ENCODE measurements at places on chromosomes 16 and 17. TPM values are rescaled to one million over a fixed set of nuclear protein-coding genes. Genes with fewer than 3 reads are reported as not detected.

The STAC2 gene
- not detected for total RNA-seq

The CLEC18C gene
- 1.8 TPM for total RNA-seq

The AKAP1 gene
- total RNA-seq: 24.4 TPM

The PTX4 gene
- total RNA-seq: not detected

The MILR1 gene
- not detected for total RNA-seq

The WNK4 gene
- total RNA-seq: not detected

The ITGAD gene
- not detected for total RNA-seq

The ADAD2 gene
- not detected for total RNA-seq

The SOCS1 gene
- 7.9 TPM for total RNA-seq

The MRM3 gene
- 40.2 TPM for total RNA-seq

The QPRT gene
- 28.0 TPM for total RNA-seq

The CLDN9 gene
- total RNA-seq: 11.2 TPM

The FOXL1 gene
- total RNA-seq: 0.52 TPM

The ZNF624 gene
- total RNA-seq: 0.52 TPM

The KRTAP9-1 gene
- total RNA-seq: not detected

The ASGR1 gene
- not detected for total RNA-seq

The TBC1D16 gene
- 21.0 TPM for total RNA-seq

The DDX42 gene
- total RNA-seq: 114 TPM

The NXPH3 gene
- 0.78 TPM for total RNA-seq

The KRT20 gene
- total RNA-seq: not detected

The COQ7 gene
- 9.1 TPM for total RNA-seq

The MEOX1 gene
- 2.3 TPM for total RNA-seq

The ADCY7 gene
- total RNA-seq: 8.6 TPM

The CEMP1 gene
- total RNA-seq: 0.52 TPM

The HASPIN gene
- not detected for total RNA-seq

The FASN gene
- total RNA-seq: 16.3 TPM

The USP6 gene
- not detected for total RNA-seq

The BEAN1 gene
- not detected for total RNA-seq

The MYH8 gene
- not detected for total RNA-seq

The UTS2R gene
- not detected for total RNA-seq

The ABCA5 gene
- 93.4 TPM for total RNA-seq

The KRT28 gene
- total RNA-seq: not detected

The KCNG4 gene
- total RNA-seq: not detected

The CDK3 gene
- 4.9 TPM for total RNA-seq

The KCTD19 gene
- total RNA-seq: under 0.01 TPM

The AIPL1 gene
- not detected for total RNA-seq

The ACSM3 gene
- 65.9 TPM for total RNA-seq

The G6PC1 gene
- total RNA-seq: not detected

The KRTAP1-5 gene
- not detected for total RNA-seq

The TEX2 gene
- total RNA-seq: 36.1 TPM

The NPB gene
- total RNA-seq: 1.8 TPM

The IGSF6 gene
- not detected for total RNA-seq

The PPP1R27 gene
- not detected for total RNA-seq

The FLCN gene
- 35.8 TPM for total RNA-seq

The SLC9A5 gene
- total RNA-seq: 0.26 TPM

The E4F1 gene
- 22.3 TPM for total RNA-seq

The CUEDC1 gene
- 35.8 TPM for total RNA-seq

The FKBP10 gene
- 33.6 TPM for total RNA-seq

The TBC1D3B gene
- not detected for total RNA-seq

The MT1A gene
- total RNA-seq: not detected

The CCDC200 gene
- total RNA-seq: not detected

All from body of pancreas (tissue), 4 donors.